ENCODE measurements at places on chromosomes 5 and 9.

DNA sequence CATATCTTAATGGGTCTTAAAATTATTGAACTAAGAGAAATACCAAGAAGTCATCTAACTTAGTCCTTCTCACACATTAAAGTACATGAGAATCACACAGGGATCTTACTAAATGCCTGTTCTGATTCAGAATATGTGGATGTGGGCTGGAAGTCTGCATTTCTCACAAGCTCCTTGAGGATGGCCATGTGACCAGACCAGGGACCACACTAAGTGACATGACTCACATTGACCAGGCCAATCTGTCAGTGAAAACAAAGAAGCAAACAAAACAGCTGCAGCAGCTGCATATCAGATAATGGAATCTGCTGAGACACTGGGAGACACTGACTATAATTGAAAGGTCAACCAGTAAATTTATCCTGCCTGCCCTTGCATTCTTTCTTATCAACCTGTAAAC, 110.5 kb downstream of the ADAMTS12 start:
- DNase-seq: no peak

DNA sequence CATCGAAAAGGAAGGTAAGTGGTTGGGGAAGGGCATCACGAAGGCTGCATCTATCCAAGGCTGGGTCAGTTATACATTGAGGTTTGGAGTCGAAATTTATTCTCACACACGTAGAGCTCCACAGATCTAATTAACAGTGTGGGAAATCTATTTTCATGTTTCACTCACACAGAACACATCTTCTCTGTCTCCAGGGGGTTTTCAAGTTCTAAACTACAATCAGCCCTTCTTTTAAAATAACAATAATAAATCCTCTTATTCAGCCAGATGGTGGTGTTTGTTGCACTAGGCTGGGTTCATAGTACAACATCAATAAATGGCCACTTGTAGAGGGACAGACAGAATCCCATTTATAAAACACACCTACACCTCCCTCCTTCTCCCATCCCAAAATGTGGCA, 174.5 kb upstream of the KLF9 start:
- DNase-seq: no peak

DNA sequence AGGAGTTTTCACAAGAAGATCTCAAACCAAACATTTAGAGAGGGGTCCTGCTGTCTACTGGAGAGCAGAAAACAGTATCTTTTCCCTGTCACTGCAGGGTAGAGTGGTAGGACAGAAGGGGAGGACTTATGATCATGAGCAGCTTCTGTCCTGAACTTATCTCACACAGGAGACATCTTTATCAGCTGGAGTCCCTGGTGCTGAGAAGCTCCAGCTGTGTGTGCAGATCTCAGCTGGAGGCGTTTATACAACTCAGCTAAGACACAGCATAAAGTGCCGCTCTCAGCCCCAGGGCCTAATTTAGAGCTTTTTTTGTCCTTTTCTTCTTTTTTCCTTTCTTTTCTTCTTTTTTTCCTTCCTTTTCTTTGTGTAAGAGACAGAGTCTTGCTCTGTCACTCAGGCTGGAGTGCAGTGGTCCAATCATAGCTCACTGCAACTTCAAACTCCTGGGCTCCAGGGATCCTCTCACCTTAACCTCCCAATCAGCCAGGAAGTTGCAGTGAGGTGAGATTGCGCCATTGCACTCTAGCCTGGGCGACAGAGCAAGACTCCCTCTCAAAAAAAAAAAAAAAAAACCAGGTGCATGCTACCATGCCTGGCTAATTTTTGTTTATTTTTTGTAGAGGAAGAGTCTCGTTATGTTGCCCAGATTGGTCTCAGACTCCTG, 31.9 kb downstream of the CCDC125 start:
- DNase-seq: no peak

- no peak for DNase-seq
These were observed 253.2 kb downstream of the CEMIP2 start for GRCh38 chr9:71515107-71515506.

DNA sequence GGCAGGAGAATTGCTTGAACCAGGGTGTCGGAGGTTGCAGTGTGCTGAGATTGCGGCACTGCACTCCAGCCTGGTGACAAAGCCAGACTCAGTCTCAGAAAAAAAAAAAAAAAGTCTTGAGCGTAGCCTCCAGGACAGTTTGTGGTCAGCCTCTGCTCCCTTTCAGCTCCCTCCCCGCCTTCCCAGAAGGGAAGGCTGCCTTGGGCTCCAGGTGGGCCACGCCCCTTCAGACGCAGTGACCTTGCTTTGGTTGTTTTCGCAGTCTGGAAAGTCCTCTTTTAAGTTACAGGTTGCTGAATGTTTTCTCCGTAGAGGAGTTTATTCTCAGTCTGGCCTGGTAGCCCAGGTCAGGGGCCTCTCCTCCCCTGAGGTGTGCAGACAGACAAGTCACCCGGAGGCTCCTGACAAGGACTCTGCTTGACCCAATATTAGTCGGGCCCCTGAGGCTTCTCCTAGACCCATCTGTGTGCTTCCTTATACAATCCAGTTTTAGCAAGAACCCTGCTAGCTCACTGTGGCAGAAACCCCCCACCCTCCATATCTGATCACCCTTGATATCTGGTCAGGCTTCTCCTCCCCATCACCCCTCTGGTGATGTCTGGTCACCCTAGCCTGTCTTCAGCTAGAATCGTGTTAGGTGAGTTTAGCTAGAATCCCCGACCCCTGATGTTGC, 31.6 kb upstream of the N4BP3 start:
- DNase-seq: no peak

DNA sequence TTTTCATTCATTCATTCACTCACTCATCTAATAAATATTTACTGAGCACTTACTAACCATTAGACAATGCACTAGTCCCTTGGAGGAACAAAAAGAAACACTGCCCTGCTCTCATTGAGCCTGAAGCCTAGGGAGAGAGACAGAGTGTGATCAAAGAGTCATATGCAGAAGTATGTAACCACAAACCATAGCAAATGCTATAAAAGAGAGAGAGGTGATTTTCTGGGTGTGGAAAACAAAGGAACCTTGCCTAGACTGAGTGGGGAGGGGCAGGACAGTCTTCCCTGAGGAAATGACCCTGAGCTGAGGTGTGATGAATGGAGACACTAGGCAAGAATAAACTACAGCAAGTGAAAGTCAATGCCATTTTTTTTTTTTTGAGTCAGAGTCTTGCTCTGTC, 10.8 kb upstream of the ADRA1B start:
- no peak for DNase-seq

DNA sequence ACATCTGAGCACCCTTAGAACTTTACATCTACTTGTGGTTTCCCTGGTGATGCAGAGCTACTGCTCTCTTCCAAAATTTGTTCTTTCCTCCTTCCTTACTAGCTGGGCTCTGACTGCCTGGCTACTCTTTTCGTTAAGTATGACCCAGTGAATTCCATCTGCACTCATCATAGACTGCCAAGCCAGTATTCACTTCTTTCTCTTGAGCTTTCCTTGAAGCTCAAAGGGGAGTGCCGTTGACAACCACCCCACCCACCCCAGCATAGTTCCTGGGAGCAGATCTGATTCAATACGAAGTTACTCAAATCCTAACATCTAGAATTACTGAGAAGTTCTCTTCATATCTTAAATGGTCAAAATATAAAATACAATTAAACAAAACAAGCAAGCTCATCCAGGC, 190.5 kb downstream of the ADAMTS12 start:
- DNase-seq: no peak

- no peak for DNase-seq
These were observed 101.4 kb upstream of the FSTL4 start for GRCh38 chr5:133713751-133714150.

DNA sequence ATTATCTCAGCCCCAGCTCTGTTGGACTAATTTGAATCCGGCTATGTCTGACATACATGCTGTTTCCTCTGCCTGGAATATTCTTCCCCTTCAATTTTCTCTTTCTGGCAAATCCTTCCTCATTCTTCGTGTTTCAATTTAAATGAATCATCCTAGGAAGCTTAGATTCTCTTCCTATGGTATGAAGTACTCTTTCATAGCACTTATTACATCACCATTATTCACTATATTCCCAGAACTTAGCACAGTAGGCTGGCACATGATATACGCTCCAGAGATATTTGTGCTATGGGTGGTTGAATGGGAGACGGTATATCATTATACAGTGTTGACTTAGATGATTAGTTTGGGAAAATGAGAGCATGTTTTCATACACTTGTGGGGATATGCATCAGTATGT, 91.0 kb upstream of the JAK2 start:
- no peak for DNase-seq

- no peak for DNase-seq
These were observed 125.5 kb upstream of the NFIL3 start for GRCh38 chr9:91549177-91549576.

DNA sequence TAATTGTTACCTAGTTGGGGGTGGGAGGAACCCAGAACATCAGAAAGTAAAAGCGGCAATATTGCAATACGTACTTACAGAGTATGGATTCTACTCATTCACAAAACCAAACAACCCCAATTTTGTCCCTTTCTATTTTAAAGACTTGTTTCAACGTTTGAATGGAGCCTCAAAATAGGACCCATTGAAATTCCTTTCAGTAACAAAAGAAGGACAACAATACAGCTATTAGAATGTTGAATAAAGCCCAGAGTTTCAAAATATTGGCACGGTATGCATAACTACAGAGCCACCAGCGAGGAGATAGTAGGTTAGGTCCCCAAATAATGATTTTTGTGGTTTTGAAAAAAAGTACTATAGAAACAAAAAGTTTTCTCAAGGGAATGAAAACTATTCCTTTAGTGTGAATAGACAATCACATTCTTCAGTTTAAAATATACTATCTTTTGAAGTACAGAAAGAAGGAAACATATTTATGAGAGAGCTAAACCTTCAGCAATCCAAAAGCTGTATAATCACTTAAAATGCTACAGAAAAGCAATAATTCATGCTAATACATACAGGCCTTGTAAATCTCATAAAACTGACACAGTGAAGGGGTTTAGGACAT, 235.5 kb downstream of the RFX3 start:
- no peak for DNase-seq

DNA sequence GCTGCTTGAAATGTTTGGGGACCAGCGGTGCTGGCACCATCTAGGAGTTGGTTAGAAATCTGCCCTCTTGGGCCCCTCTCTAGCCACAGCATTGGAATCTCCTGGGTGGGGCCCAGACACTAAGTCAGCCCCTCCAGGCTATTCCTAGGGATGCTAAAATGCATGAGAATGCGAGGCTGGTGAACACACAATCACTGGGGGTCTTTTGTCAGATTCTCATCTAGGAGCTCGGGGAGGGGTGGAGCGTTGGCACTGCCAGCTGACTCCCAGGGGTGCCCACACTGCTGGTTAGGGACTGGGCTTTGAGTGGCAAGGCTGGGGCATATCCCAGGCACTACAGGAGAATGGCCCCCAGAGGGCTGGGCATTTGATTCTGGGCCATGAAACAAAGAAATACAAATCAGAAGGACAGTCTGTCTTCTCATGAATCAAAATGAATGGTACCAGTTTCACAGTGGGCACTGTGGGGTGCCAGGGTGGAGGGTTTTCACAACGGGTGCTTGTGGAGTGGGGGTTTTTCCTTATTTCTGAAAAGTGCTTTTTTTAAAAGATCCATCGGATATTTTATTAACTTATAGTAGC, 127.8 kb upstream of the RAPGEF1 start:
- no peak for DNase-seq

DNA sequence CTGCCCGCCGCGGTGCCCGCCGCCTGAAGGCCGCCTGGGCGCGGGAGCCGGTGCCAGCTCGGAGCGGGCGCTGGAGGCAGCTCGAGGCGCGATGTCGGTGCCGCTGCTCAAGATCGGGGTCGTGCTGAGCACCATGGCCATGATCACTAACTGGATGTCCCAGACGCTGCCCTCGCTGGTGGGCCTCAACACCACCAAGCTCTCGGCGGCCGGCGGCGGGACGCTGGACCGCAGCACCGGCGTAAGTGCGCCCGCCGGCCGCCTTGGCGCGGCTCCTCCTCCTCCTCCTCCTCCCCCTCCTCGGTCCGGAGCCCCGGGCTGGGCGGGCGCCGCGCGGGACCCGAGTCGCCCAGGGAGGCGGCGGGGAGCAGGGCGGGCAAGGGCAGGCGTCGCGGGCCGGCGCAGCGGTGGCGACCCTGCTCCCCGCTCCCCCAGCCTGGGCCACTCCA, 455 bp downstream of the OLFM1 start:
- DNase-seq: no peak

DNA sequence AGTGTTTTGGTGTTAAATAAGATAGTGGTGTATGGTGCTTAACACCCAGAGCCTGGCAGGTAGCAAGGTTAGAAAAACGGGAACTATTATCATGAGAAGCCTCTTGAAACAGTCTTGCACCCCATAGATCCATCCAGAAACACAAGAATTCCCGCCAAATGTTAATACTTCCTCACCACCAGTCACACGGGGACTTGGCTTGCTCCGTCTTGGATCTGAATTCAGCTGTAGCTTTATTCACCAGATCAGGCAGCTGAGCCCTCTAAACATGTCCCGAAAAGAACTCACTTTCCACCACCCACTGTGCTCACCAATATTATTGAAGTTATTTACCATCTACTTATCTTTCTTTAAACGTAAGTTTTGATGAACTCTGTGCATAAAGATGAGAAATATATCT, 101.6 kb upstream of the PTPN3 start:
- no peak for DNase-seq

DNA sequence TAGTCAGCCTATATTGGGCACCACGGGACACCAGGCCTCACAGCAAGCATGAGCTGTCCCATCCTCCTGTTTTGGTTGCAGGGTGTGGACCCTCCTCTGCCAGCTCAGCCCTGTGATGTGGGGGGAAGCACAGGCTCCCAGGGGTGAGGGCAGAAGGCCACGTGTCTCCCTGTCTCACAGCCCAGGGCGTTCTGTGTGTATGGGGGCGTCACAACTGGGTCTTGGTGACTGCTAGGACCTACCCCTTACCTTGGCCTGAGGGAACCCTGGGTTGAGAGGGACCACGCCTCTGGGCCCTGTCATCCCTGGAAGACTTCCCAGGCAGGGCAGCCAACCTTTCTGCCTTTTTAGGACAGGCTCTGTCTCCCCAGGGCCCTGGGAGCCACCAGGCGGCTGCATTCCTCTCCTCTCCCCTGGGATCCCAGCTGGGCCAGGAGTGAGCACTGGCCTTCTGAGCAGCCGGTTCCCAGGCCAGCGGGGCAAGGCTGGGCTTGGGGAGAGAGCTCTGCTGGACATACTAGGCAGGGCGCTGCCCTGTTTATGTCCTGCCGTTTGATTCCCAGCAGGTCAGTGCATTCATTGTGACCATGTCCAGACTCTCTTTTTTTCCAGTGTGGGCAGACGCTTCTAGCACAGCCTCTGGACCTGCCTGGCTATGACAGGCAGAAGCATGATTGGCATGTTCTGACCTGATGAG, 97.4 kb downstream of the DAB2IP start:
- no peak for DNase-seq
